PC-3 (cell line): ENCODE measurements at places on chromosomes 16 and 17. TPM values are rescaled to one million over a fixed set of nuclear protein-coding genes. Genes with fewer than 3 reads are reported as not detected.

- DNase-seq = peak; percentile 44
Observed at GRCh38 chr16:69393898-69394849, 8.4 kb upstream of the TERF2 start.

- no peak for DNase-seq
Observed at GRCh38 chr16:16915771-16916170, 536.8 kb downstream of the NPIPA7 start.

DNA sequence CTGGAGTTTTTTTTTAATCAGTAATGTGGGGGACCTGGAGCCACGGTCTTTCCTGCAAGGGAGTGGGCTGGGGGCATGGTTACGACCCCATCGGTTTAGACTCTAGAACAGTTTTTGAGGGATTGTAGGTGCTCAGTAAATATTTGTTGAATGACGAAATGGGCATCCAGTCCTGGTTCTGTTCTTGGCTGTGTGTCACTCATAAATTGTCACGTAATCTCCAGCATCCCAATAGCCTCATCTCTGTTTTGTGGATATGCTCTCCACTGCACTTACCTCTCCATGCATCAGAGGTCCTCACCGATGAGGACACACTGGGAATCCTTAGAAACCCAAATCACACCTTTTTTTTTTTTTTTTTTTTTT, 497 bp upstream of the SLC38A7 start:
- peak; percentile 11 for DNase-seq

GRCh38 chr17:19670908-19671307, 22.4 kb downstream of the ALDH3A2 start:
- DNase-seq = no peak

DNA sequence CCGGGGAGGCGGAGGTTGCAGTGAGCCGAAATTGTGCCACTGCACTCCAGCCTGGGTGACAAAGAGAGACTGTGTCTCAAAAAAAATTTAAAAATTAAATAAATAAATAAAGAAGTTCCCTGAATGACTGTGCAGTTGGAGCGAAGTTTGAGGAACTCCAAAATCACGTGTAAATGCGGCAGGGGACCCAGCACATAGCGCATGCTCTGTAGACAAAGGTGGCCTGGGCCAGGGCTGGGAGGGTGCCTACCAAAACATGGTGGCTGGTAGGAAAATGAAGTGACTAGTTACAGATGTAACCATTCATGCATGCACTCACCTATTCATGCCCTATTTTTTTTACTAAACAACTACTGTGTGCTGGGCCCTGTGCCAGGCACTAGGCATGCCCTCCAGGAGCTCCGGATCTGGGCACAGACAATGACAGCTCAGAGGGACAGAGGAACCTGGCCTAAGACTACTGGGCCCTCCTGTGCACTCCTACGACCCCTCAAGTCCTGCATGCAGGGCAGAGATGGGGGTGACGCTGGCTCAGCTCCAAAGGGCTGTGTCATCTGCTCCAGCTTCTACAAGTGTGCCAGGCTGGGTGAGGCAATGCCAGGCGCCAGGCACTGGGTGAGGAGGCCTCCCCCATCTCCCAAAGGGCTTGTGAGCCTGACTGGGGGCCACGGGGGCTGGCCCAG, 65.3 kb downstream of the RMI2 start:
- no peak for DNase-seq

DNA sequence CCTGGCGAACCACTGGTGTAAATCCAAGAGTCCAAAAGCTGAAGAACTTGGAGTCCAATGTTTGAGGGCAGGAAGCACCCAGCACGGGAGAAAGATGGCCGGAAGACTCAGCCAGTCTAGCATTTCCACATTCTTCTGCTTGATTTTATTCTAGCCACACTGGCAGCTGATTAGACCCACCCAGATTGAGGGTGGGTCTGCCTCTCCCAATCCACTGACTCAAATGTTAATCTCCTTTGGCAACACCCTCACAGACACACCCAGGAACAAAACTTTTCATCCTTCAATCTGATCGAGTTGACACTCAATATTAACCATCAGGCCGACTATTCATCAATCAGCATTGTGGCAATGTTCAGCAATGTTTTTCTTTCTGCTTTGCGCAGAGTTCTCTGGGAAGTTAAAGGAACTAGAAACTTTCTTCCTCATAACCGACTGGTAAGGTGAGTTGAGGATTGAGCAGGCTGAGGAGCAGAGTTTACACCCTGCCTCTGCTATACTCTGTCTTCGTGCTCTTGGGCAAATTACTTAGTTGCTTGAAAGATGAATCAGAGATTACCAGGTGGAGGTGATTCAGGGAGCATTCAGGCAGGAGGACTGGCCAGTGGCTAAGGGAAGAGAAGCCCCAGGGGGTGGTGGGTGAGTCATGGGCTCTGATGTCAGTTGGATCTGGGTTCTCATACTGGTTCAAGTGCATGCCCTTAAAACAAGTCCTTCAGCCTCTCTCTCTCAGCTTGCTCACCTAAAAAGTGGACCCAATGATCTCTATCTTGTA, 28.2 kb upstream of the BRD7 start:
- peak; percentile 93 for DNase-seq

DNA sequence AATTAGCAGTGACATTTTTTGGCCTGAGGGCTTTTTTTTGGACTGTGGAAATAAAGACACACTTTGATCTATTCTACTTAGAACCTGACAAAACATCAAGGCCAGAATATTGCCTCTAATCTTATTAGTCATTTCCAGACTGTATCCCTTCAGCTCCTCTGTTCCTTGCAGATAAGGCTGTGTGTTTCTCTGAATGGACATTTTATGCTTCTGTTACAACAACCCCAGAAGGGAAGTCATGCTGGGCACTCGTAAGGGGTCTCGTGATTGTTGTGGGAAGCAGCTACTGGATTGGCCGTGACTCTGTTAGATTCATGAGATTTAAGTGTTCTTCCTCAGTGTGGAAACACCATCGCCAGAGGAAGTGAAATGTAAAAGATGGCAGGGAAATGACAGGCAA, 31.6 kb upstream of the HS3ST2 start:
- no peak for DNase-seq

GRCh38 chr17:47736501-47737495, 3.8 kb downstream of the TBX21 start:
- no peak for DNase-seq

DNA sequence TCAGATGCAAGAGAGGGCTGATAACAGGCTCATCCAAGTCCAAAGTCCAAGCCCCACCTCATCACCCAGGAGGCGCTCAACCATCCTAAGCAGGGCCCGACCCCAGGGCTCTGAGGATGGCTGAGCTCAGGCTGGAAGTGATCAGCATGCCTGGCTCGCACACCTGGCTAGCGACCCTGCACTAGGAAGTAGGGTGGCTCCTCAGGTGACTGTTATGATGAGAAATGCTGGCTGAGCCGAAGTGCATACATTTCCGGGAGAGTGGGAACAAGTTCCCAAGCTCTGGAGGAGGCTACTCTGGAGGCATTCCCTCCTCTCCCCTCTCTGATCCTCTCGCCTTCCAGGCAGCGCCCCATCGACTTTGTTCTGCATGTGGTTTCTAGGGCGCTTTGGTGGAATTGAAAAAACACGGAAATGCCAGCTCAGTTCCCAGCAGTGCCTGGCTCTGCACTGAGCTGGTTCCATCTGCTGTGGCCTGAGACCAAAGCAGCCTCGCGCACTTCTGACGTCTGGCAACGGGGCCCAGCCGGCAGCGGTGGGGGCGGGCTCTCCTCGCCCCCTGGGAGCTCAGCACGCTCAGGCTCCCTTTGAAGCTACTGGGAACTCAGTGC, 130.3 kb downstream of the IRF8 start:
- DNase-seq = no peak

DNA sequence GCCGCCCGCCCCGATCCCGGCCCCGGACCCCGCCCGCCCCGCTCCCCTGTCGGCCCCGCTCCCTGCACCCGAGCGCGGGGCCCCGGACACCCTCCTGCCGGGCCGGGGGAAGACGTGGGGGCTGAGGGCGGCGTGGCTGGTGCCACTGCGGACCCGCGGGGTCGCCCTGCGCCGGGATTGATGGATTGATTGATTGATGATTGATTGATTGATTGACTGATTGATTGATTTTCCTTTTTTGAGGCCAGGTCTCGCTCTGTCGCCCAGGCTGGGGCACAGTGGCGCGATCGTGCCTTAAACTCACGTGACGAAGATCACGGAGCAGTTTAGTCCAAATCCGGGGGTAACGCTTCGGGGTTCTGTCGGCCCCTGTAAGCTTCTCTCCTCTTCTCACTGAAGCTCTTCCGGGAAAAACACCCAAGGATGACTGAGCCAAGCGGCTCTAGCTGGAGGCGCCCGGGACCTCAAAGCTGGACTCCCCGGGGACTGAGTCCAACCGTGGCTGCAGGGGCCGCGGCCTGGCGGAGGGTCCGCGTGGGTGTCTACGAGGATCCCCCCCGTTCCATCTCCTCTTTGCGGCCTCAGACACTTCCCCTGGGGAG, 40.2 kb upstream of the BHLHA9 start:
- DNase-seq = no peak

DNA sequence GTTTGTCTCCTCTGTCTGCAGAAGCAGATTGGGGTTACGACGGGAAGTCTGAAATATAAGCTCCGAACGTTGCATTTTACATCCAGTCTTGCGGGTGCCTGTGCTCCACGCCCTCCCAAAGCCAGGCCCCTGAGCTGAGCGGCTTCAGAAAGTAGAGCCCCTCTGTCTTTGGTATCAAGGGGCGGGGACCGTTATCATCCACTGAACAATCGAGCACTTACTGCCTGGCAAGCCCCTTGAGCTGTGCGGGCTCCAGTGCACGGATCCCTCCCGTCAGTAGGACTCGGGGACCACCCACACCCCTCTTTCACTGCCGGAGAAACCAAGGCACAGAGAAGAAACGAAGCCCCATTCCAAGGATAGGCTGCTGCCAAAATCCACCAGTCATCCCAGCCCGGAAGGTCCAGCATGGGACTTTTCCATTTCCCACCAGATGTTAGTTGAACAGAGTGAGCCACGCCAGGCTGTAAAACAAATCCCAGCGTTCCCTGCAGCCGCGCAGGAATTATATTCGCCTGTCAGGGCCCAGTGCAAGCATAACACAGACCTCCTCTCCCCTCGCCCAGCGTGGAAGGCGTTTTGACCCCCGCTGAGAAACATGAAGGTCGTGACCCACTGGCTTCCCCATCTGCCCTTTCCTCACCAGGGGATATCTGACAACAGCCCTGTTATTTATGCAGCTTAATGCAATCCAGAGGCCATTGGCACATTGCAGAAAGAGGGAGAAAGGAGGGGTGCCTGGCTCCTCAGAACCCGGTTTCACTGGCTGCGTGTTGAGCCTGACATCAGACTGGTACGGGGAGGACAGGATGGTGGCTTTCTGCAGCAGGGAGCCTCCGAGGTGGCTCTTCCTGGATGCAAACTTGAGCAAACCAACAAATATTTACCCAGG, 212.2 kb upstream of the FOXF1 start:
- DNase-seq = no peak

DNA sequence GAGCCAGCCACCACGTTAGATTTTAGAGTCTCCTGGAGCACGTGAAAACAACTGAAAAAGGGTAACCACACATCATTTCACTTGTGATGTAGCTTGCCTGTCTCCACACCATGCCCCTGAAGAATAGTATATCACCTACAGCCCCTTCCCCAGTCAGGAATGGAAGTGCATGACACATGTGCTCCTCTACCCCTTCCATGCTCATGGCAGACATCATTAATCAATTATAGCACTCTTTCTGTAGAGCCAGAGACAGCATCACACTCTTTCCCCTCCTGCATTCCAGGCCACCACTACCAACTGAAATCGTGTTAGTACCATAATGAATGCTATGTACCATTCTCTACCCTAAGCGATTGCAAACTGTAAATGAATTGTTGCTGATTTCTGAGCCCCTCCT, 113.5 kb upstream of the PLCG2 start:
- DNase-seq = no peak

GRCh38 chr17:81401723-81402529, 6.7 kb downstream of the BAHCC1 start:
- DNase-seq = peak; percentile 39

DNA sequence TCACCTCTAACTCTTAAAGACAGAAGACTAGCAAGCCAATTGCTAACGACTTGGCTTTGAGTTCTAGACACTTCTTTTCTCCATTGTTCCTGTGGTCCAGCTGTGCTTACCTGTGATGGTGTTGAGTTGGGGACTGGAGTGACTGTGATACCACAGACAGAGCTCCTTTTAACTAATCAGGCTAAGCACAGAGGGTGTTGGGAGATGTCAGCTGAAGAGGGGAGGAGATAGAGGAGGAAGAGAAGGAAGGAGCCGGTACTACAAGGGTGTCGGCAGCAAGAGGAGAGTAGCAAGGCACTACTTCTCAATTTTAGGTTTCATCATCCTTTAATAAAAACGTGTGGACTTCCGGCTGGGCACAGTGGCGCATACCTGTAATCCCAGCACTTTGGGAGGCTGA, 5.1 kb upstream of the MYO1D start:
- DNase-seq = no peak

DNA sequence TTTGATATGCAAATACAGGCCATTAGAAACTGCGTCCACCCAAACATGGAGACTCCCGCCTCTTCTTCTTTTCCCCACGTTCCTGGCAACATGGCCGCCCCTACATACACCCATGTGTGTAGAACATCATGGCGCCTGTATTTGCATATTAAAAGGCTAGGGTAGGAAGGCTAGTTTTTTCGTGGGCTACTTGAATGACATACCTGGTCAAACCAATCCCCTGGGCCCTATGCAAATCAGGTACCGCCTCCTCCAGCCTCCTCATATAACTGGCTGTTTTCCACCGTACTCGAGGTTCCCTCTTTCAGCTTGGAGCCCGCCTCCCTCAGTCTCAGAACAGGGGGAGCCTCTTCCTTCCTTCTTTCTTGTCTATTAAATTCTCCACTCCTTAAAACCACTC, 840 bp upstream of the CD300LB start:
- DNase-seq = no peak

DNA sequence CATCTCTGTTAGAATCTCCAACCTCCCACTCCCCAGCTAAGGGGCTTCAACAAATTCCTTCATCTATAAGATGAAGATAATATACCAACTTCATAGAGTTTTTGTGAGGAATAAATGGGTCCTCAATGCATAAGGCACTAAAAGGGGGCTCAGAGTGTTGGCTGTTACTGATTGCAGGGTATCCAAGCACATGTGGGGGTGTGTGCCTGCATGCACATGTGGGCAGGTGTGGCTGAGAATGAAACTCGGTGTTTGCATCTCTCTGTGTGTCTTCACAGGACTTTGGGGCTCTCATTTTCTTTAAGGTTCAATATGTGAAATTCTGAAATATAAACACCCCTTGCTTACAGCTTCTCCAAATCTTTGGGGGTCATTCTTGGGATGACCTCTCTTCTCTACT, 4.1 kb upstream of the PPP1R9B start:
- no peak for DNase-seq

- no peak for DNase-seq
Observed at GRCh38 chr17:39402890-39403605, 1.6 kb upstream of the FBXL20 start.

Gene EVI2B
- 0.11 TPM in 1 of 2 replicates, not detected in the other for total RNA-seq

Gene SDR42E2
- not detected in 2 replicates for total RNA-seq

Gene SCGB1C2
- not detected in 2 replicates for total RNA-seq

Gene PLD6
- 11.6 and 18.0 TPM in 2 replicates for total RNA-seq

Gene PLK1
- total RNA-seq = 58.6 and 67.8 TPM in 2 replicates

Gene NUTF2
- total RNA-seq = 98.5 and 167 TPM in 2 replicates

Gene SEZ6L2
- 23.7 and 25.3 TPM in 2 replicates for total RNA-seq

Gene TLCD1
- total RNA-seq = 7.1 and 9.3 TPM in 2 replicates

Gene GLP2R
- 0.06 and 0.22 TPM in 2 replicates for total RNA-seq

Gene HOXB7
- not detected in 2 replicates for total RNA-seq
